ENCODE measurements at places on chromosomes 5 and 9. TPM values are rescaled to one million over a fixed set of nuclear protein-coding genes. Genes with fewer than 3 reads are reported as not detected.
A peak's percentile ranks its signal among the peaks of the same experiment; 100 is the strongest.

DNA sequence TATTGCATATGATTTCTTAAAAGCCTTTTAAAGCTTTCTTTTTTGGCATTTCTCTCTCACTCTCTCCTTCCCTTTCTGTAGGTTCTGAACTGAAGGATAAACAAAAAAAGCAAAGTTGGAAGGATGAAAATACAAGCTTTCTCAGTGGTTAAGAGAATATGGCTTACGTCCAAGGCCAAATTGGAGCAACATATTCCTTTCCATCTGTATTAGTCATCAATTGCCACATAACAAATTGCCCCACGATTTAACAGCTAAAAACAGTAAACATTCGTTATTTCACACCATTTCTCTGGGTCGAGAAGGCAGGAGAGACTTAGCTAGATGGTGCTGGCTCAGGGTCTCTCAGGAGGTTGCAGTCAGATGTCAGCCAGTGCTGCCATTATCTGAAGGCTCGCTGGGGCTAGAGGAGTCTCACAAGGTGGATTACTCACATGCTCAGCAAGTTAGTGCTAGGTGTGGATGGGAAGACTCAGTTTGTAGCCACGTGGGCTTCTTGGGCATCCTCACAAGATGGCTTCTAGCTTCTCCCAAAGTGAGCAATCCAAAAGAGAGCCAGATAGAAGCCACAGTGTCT is 2.0 kb upstream of the ROR2 start:
- H3K36me3 ChIP-seq = no peaks in the 10 kb centered on the region
- peaks cover 26% of the 10 kb centered on the region for H3K27me3 ChIP-seq
- H3K4me3 ChIP-seq = no peak overlapping the region
- no peak for DNase-seq
- no peaks in the 10 kb centered on the region for H3K4me1 ChIP-seq
- H3K27ac ChIP-seq = no peak overlapping the region

GRCh38 chr5:17252543-17252942 is 35.1 kb downstream of the BASP1 start:
- no peaks in the 10 kb centered on the region for H3K27me3 ChIP-seq
- H3K4me3 ChIP-seq = no peak overlapping the region
- peaks cover 17% of the 10 kb centered on the region for H3K4me1 ChIP-seq
- no peaks in the 10 kb centered on the region for H3K36me3 ChIP-seq
- DNase-seq = no peak
- H3K27ac ChIP-seq = no peak overlapping the region

GRCh38 chr9:137167747-137168572 is 1.9 kb downstream of the LRRC26 start:
- no peaks in the 10 kb centered on the region for H3K27me3 ChIP-seq
- H3K4me3 ChIP-seq = no peak overlapping the region
- DNase-seq = no peak
- H3K27ac ChIP-seq = no peak overlapping the region
- H3K4me1 ChIP-seq = peaks cover 8% of the 10 kb centered on the region
- H3K36me3 ChIP-seq = no peaks in the 10 kb centered on the region

DNA sequence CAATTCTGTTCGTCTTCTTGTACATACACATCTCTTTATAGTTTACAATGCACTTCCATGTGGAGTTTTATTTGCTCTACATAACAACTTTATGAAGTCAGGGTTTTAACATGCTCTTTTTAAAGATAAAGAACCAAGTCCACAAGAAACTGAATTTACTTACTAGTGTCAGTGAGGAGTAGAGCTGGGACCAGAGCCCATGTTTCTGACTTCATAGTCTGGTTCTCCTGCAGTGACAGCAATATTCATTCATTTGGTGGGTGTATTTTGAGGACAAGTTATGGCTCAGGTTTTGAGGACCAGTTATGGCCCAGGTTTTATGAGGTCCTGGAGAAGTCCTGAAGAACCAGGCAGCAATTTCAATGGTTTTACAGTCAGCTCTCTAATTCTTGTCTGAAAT is 481.9 kb upstream of the TNC start:
- no peak overlapping the region for H3K4me3 ChIP-seq
- H3K27ac ChIP-seq = no peak overlapping the region
- no peaks in the 10 kb centered on the region for H3K36me3 ChIP-seq

DNA sequence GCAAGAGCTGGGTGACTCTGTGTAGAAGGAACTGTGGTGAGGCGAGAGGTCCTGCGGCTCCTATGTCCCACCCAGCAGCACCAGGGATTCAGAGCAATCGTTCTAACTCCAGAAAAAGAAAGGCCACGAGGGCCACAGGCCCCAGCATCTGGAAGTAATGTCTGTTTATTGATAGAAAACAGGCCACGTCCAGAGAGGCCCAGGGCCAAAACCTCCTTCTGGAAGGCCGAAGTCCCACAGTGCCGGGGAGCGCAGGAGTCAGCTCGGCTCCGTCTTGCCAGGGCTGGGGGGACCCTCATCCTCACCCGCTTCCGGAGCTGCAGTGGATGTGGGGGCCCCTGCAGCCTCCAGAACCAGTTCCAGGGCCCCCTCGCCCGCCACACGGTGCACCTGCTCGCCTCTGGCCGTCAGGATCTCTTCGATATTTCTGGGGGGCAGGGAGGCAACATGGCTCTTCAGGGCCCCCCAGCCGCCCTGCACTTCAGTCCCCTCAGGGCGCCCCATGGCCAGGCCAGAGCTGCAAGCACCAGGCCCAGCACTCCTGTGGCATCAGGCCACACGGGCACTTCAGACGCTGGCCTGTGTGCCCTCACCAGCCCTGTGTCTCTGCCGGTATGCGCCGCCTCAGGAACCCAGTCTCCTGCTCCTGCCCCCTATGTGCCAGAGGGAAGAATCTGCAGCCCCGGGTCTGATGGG is 1.6 kb downstream of the DNLZ start:
- H3K27ac ChIP-seq = no peak overlapping the region
- peaks cover 10% of the 10 kb centered on the region for H3K4me1 ChIP-seq
- DNase-seq = no peak

DNA sequence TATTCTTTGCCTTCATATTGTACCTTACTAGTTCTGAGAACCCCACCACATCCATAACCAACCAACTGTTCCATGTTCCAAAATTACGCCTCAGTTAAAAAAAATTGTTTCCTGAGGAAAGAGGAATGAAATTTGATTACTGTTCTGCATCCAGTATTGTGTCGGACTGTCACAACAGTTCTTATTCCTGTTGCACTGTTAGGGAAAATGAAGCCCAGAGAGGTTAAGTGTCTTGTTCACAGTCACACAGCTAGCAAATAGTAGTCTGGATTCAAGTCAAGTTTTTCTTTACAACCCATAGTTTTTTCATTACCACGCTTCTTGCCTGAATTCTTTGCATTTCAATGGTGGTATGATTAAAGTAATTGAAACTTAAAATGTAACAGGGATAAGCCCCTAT is 4.4 kb downstream of the FSD1L start:
- no peak for DNase-seq
- no peaks in the 10 kb centered on the region for H3K36me3 ChIP-seq
- no peaks in the 10 kb centered on the region for H3K27me3 ChIP-seq
- H3K27ac ChIP-seq = no peak overlapping the region

GRCh38 chr5:143554187-143554717 is 150.8 kb upstream of the NR3C1 start:
- H3K36me3 ChIP-seq = no peaks in the 10 kb centered on the region
- peaks cover 7% of the 10 kb centered on the region for H3K4me1 ChIP-seq
- no peak for DNase-seq
- no peak overlapping the region for H3K4me3 ChIP-seq

DNA sequence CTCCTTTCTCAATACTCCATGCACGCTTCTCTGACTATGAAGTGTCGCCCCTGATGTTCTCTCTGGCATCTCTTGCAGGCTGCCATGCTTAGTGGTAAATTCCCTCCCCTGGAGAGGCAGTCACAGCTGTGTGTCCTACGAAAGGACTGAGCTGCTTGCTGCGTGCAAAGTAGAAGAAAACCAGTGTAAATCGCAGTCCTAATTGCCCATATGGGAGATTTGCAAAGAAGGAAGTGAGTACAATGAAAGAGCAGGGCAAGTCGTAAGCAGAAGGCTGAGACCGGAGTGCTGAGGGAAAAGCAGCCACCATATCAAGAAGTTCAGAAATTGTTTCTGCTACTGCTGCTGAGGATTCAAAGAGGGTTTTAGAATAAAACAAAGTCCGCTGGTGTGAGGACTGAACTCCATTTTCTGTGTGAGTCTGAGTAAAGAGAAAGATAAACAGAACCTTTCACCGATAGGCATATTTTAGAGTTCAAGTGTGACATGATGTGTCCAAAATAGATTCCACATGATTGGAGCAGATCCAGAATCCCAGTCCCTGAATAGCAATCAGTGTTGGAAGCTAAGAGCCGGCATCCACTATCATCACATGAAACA is 507.8 kb upstream of the MPDZ start:
- no peaks in the 10 kb centered on the region for H3K4me1 ChIP-seq
- H3K4me3 ChIP-seq = no peak overlapping the region
- no peaks in the 10 kb centered on the region for H3K36me3 ChIP-seq
- no peaks in the 10 kb centered on the region for H3K27me3 ChIP-seq
- DNase-seq = no peak

- peaks cover 9% of the 10 kb centered on the region for H3K36me3 ChIP-seq
- peaks cover 70% of the 10 kb centered on the region for H3K4me1 ChIP-seq
- DNase-seq = peak; percentile 79
- no peaks in the 10 kb centered on the region for H3K27me3 ChIP-seq
- H3K4me3 ChIP-seq = peak overlapping the region; percentile 46
Measured at GRCh38 chr5:10578869-10579268, 15.0 kb downstream of the ANKRD33B start.

- H3K27ac ChIP-seq = no peak overlapping the region
- H3K27me3 ChIP-seq = no peaks in the 10 kb centered on the region
- no peak overlapping the region for H3K4me3 ChIP-seq
- no peaks in the 10 kb centered on the region for H3K4me1 ChIP-seq
- no peak for DNase-seq
- H3K36me3 ChIP-seq = no peaks in the 10 kb centered on the region
Measured at GRCh38 chr9:104068546-104068945, 25.6 kb upstream of the SMC2 start.

- no peaks in the 10 kb centered on the region for H3K36me3 ChIP-seq
- no peaks in the 10 kb centered on the region for H3K4me1 ChIP-seq
- H3K4me3 ChIP-seq = no peak overlapping the region
Measured at GRCh38 chr5:66741394-66741793, 145.2 kb downstream of the MAST4 start.

DNA sequence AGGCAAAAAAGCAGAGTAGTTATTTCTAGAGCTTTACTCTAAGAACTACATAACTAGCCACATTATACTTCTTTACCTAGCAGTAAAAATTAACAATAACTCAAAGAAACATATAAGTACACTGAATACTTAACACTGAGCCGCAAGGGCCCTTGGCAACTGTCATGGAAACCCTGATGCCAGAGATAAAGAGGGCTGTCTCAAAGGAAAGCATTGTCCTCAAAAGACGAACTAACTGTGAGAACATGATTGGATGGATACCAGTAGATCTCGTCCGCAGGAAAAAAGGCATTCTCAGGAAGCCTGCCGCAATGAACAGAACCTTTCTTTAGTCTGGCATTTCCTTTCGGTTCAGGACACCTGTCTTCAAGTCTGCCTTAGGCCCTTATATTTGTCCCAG is 379.0 kb upstream of the SLC30A5 start:
- DNase-seq = no peak
- H3K4me1 ChIP-seq = peaks cover 21% of the 10 kb centered on the region
- H3K4me3 ChIP-seq = no peak overlapping the region
- H3K36me3 ChIP-seq = no peaks in the 10 kb centered on the region
- no peaks in the 10 kb centered on the region for H3K27me3 ChIP-seq

DNA sequence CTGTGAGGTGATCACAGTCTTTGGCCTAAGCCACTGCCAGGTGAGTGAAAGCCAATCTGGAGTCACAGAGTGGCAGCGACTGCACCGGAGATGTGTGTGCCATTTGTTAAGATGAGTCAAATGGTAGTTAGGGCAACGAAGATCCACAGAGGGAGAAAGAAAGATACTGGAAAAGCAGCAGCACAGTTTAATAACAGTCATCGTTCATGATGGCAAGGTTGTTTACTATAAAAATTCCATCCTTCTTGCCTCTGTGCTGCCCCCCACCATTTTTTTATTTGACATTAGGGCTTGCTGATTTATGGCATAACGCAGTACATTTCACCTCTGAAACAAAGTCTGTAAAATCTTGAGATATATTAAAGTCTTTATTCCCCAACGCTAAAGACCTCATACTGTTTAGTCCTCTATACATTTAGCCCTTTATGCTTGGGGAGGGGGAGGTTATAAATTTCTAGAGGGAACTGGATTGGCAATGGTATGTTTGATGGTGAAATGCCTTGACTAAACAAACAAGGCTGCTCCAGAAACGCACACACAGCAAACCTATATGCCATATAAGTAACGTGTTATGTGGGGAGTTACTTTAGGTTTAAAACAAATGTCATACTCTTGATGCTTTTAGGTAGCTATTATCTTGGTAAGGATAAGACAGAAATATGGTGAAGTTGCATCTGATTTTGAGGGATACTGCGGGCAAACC is 55.8 kb upstream of the ABL1 start:
- H3K4me1 ChIP-seq = no peaks in the 10 kb centered on the region
- DNase-seq = no peak
- no peaks in the 10 kb centered on the region for H3K27me3 ChIP-seq
- H3K36me3 ChIP-seq = no peaks in the 10 kb centered on the region
- H3K4me3 ChIP-seq = no peak overlapping the region

DNA sequence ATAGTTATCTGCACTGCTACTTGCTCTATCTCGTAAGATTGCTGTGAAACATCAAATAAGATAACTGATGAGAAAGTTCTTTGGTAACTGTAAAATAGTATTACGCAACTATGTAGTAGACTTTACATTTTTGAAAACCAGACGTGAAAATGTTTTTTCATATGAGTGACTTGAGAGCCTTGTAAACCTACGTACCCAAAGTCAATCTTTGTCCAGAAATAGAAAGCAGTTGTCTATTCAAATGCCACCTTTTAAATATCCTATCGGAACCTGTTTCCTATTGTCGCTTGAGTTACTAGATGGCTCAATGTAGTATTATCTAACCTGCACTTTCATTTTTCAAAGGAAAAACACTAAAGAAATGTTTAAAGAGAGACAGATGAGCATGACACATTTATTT is 1.6 kb downstream of the FNIP1 start:
- H3K27me3 ChIP-seq = no peaks in the 10 kb centered on the region
- peak overlapping the region; percentile 30 for H3K27ac ChIP-seq
- no peaks in the 10 kb centered on the region for H3K36me3 ChIP-seq
- no peak for DNase-seq

CARTPT gene
- not detected for total RNA-seq

TUSC1 gene
- not detected for total RNA-seq

ZDHHC12 gene
- total RNA-seq = 67.2 TPM

PFN3 gene
- total RNA-seq = not detected
